ENCODE measurements at places on chromosomes 3 and 15.

DNA sequence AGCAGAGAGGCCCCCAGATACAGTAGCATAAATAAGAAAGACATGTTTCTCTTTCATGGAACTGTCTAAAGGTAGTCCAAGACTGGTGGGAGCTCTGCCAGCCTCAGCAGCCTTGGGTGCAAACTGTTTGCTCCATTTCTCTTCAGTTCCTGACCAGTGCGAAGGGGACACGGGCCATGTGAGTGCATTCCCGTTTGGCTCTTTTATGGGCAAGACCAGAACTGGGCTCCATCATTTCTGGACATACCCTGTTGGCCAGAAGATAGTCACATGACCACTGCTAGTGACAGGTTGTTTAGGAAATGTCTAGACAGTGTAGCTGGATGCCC is 45.5 kb downstream of the CHCHD6 start:
- no peak for DNase-seq

DNA sequence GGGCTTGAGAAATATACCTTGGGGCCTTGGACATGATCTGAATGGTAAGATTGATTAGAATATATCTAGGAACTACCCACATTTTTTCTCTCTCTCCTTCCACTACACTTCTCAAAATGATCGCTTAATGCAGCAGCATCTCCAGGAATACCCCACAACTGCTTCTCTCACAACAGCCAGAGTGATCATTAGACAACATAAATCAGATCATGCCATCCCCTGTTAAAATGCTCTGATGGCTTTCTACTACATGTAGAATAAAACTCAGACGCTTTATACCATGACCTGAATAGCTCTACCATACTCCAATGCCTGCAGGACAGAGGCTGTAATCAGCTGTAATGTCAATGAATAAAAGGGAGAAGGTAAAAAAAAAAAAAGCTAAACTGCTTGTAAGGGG is 451.4 kb downstream of the MECOM start:
- no peak for DNase-seq

GRCh38 chr15:101672298-101672697 is 20.1 kb upstream of the TM2D3 start:
- DNase-seq, result no peak

GRCh38 chr15:92118162-92118935 is 264.8 kb downstream of the SLCO3A1 start:
- no peak for DNase-seq

DNA sequence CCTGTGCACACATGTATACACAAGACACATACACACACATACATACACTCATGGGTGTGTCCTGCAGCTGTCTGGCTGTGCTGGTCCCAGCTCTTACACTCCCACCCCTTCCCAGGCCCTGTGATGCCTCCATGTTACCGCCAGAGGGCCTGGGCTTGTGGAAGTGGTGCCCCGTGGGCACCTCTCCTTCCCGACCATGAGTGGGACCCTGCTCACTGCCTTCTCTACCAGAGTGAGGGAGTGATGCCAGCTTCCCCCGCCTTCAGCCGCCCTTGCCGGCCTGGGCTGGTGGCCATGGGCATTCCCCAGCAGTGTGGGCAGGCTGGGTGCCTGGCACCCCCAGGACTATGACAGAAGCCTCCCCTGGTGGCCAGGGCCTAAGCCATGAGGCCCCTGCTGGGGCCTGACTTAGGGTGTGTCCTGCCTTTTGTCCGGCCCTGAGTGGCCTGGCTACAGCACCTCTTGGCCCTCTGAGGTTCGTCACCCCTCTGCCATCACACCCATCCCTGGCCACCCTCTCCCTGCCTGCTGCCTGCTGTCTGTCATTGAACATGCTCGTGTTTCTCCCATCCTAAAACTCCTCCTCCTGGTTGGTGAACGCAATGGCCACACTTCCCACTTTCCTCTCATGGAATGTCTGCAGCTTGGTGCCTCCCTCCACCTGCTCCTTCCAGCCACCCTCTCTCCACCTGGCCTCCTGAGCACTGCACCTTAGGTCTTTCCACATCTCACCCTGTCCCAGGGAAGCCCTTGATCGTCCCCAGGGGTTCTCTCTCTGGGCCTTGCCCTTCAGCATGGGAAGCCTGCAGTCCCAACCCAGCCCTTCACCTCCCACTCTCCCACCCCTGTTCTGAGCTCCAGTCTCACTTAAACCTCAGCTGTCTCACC is 14.6 kb downstream of the HDAC11 start:
- DNase-seq, result no peak

GRCh38 chr3:114332342-114333179 is 38.7 kb downstream of the TIGIT start:
- no peak for DNase-seq

GRCh38 chr3:15495461-15496340 is 25.8 kb downstream of the COLQ start:
- no peak for DNase-seq

- DNase-seq, result no peak
Observed at GRCh38 chr15:60471314-60471713, 7.6 kb downstream of the ICE2 start.

DNA sequence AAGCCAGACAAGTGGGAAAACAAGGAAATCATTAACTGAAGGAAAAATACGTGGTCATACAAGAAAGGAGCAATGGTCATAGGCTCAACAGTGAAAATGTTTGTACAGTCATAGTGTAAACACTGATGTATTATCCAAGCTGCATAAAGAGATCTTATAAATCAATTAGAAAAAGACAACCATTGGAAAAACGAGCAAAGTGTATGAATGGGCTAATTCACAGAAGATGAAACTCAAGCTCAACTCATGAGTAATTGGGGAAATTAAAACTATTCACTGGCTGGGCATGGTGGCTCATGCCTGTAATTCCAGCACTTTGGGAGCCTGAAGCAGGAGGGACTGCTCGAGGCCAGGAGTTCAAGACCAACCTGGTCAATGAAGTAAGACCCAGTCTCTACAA is 6.4 kb upstream of the IGF2BP2 start:
- DNase-seq, result no peak

- no peak for DNase-seq
Observed at GRCh38 chr15:77497942-77498361, 77.3 kb downstream of the HMG20A start.

- no peak for DNase-seq
Observed at GRCh38 chr3:27076815-27077630, 292.2 kb downstream of the NEK10 start.

- no peak for DNase-seq
Observed at GRCh38 chr3:151169262-151169947, 33.6 kb downstream of the GPR171 start.

DNA sequence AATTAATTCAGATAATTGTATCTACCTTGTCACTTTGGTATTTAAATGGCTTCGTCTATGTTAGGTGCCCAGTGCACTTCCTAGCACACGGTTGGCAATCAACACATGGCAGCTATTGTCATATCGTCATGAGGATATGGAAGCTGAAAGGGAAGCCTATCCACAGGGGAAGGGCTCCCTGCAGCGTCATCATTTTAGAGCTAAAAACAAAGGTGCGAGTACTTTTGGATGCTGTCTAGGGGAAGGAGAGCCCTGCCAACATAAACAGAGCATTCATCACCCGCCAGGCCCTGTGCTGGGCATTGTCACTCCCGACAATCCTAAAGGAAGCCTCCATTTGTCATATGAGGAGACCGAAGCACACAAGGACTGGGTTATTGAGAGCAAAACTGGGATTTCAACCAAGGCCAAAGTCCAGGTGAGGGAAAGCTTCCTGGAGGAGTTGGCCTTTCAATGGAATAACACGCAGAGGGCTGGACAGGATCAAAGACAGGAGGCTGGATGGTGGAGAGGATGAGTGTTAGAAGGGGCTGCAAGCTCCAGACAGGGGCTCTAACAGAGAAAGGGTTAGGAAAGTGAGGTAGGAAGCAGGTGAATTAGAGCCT is 8.0 kb upstream of the PARL start:
- no peak for DNase-seq

DNA sequence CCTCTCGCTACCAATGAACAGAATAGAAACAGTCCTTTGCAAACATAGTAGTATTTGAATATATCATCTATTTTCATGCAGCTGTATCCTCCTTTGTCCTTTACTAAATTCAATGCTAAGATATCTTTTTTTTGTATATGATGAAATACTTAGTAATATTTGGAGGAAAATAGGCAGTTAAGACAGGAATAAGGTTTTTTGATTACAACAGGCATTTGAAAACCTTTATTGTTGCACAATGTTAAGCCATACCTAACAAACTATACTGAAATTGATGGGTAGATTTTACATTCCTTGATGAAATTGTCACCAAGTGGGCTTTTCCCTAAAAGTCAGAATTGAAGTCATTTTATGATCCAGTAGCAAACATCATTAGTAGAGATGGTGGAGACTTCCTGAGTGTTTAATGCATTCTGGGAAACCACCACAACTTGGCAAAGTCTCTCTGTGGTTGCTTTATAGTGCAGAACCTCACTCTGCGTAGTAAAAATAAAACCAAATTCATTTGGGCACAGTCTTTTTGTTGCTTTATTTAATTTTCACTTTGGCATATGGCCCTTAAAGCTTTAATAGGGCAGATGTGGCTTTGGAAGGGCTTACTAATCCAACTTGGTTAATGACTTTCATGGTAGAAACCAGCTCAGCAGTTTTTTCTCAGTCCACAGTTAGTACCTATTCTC is 216.0 kb downstream of the DIPK2A start:
- peak; percentile 33 for DNase-seq

GRCh38 chr3:161770484-161771386 is 274.1 kb downstream of the OTOL1 start:
- DNase-seq, result peak; percentile 56

GRCh38 chr15:29451201-29451781 is 181.7 kb upstream of the NSMCE3 start:
- no peak for DNase-seq

- DNase-seq, result no peak
Observed at GRCh38 chr3:169146179-169146665, 517.3 kb downstream of the MECOM start.

- DNase-seq, result no peak
Observed at GRCh38 chr3:88334187-88334868, 184.6 kb downstream of the C3orf38 start.

GRCh38 chr15:78228356-78228996 is 5.9 kb downstream of the ACSBG1 start:
- no peak for DNase-seq

DNA sequence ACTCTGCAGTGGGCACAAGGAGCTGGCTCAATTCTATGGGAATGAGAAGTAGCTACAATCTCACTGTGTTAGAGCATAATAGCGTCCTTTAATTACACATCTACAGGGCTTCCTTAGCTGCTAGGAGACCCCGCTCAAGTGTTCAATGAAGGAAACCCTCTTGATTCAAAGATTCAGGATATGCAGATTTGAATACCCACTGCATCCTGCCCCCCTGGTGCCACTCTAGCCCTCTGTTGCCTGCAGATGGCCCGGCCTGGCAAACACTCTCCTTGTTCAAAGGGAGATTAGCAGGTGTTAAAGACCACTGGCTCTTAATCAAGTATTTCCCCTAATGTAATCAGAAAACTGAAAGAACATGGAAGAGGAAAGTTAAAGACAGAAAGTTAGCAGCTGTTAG is 356.6 kb downstream of the VGLL3 start:
- DNase-seq, result no peak

- DNase-seq, result no peak
Observed at GRCh38 chr15:89781891-89782618, 5.9 kb downstream of the MESP2 start.

DNA sequence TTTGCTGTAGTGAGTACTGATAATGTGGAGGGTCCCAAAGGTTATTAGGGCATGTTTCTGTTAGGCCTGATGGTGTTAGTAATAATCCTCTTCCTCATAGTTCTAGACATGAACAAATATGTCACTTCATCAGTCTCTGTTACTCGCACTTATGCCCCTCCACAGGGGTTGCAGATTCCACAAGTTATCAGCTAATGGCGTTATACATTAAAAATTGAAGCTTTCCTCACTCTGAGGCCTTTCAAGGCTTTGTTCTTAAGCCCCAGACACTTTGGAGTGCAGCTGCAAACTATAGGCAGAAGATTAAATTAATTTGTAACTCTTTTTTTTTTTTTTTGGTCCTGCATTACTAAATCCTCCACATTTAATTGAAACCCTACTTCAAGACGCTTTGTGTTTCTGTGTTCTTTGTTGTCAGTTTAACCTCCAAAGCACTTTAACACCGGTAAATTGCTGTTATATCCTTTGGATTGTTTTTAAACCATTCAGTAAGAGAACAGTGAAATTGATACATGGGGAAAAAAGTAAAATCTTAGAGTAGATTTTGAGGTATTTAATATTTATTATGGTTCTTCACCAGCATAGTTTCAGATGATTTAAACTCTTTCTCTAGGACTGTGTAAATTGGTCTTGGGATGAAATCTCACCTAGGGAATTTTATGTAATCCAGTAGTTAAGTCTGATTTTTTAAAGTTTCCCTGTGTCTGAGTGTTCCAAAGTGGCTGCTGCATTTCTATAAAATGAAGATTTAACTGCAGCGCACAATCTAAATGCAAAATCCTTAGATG is 103.1 kb upstream of the SKOR1 start:
- DNase-seq, result no peak

GRCh38 chr3:55723653-55724406 is 236.7 kb upstream of the WNT5A start:
- no peak for DNase-seq

- DNase-seq, result no peak
Observed at GRCh38 chr3:113952921-113953320, 5.1 kb downstream of the ZDHHC23 start.

- no peak for DNase-seq
Observed at GRCh38 chr15:81323559-81323943, 390 bp downstream of the STARD5 start.

DNA sequence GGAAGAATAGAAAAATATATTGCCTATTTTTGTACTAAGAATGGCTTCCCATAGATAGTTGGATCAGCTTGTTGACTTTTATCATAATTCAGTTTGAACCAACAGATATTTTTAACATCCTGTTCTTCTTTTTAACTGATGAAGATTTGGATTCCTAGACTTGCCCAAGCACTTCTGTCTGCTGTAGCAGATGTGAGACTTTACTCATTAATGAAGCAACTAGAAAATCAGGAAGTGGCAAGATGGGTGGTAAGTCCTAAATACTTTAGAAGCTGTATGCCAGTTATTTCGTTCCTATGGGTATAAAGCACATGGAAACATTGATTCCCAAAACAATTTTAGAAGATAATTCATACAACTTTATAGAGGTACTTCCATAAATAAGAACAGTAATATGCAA is 8.4 kb downstream of the PIGB start:
- no peak for DNase-seq

- DNase-seq, result no peak
Observed at GRCh38 chr3:53065841-53066480, 20.1 kb upstream of the SFMBT1 start.

GRCh38 chr3:31105438-31106077 is 211.1 kb upstream of the GADL1 start:
- DNase-seq, result peak; percentile 30

DNA sequence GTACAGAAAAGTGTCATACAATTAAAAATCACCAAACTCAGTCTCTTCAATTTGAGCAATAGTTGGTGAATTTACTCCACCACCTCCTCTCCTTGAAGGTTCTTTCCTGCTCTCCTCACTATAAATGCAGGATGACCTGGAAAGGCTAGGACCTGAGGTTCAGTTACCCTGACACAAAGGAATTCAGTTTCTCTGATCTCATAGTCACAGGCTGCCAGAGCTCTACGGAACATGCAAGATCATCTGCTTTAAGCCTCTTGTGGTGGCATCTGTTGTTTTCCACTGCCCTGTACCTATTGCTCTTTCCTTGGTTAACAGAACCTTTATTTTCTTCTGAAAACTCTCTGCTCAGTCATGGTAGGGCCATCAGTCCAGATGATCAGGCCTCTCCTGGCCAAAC is 4.9 kb upstream of the TP63 start:
- no peak for DNase-seq

GRCh38 chr3:16723978-16724377 is 118.8 kb upstream of the DAZL start:
- DNase-seq, result peak; percentile 25

- no peak for DNase-seq
Observed at GRCh38 chr3:125511420-125512118, 8.4 kb downstream of the SNX4 start.

Data from DND-41 (cell line).